NCI-H748 treated with DMSO at 0.1 percent for 48 hours (cell line): ENCODE measurements at places on chromosomes 3 and 15.

DNA sequence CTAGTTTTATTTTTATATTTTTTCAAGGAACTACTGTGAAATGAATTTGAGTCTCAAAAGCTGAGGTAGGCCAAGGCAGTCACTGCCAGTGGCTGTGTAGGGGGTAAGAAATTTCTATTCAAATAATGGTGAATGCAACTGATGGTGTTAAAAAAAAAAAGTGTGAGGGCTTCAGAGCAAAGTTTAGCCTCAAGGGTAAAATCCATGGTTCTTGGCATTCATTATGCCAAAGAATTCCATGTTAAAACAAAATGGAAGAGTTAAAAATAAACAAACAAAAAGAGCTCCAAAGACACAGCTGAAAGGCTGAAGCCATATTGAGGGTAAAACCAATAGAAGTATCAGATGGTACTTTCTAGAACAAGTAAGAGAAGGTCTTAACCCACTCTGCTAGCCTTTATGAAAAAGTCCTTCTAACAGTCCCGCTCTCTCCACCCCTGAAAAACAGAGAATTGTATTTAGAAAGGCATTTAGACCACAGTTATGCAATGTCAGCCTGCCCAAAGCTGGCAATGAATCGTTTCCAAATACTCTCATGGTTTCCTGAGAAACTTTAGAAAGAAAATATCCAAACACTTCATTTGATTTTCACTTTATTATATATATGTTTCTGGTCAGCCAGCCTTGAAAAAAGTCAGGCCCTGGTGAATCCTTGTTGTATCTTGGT, 158.4 kb upstream of the GMNC start:
- DNase-seq: no peak

GRCh38 chr3:120419797-120420196, 31.0 kb downstream of the FSTL1 start:
- DNase-seq: no peak

- DNase-seq: no peak
These were observed 3.3 kb upstream of the HES1 start for GRCh38 chr3:194132465-194133286.

GRCh38 chr3:95442766-95443165, 1371.6 kb upstream of the EPHA6 start:
- DNase-seq: no peak

DNA sequence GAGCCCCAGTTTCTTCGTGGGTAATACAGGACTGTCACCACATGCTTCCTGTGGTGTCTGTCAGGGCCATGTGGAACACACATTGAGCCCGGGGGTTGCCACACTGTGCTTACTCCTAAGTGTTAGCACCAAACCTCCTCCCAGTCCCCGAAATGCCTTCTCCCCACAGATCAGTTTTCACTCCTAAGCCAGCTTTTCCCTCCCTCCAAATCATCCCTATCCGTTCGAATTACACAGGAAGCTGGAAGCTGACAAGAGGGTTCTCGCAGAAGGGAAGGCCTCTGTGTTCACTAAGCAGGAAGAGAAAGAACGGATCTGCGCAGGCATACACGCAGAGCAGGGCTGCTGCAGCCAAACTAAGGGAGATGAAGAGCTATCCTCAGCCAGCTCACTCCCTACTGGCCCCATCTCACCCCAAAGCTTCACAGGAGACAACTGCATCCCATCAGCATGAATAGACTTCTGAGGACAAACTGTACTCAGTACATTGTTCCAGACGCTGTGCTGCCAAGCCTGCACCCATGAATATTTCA, 32.3 kb downstream of the XXYLT1 start:
- DNase-seq: no peak

- DNase-seq: no peak
These were observed 49.9 kb upstream of the FGD5 start for GRCh38 chr3:14768881-14769280.

DNA sequence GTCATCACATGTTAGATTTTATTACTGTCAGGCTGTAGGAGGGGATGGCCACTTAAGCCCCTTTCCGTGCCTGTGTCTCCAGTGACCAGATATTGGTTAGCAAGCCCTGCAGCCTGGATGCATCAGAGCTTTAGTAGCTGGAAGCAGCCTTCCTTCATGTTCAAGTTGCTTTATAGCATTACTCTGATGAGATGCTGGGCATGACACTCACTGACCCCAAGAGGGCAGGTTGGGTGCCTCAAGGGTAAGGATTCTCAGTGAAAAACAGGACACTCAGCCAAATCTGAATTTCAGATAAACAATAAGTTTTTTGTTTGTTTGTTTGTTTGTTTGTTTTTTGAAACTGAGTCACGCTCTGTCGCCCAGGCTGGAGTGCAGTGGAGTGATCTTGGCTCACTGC, 68.5 kb upstream of the PTX3 start:
- no peak for DNase-seq

DNA sequence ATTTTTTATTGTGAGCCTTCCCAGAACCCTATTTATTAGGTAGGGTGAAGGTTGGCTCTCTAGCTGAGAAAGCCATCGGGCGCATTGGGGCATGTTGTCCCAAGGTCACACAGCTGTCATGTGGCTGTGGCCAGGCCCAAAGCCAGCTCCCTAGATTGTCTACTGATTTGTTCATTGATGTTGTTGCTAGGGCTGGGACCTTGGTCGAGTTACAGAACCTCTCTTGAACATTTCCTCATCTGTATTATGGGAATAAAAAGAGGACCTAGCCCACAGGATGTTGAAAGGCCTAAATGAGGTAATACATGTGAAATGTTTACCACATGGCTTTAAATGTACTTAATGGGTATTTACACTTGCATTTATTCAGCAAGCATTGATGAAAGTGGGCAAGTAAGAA, 252.5 kb downstream of the SUCLG2 start:
- DNase-seq: no peak

DNA sequence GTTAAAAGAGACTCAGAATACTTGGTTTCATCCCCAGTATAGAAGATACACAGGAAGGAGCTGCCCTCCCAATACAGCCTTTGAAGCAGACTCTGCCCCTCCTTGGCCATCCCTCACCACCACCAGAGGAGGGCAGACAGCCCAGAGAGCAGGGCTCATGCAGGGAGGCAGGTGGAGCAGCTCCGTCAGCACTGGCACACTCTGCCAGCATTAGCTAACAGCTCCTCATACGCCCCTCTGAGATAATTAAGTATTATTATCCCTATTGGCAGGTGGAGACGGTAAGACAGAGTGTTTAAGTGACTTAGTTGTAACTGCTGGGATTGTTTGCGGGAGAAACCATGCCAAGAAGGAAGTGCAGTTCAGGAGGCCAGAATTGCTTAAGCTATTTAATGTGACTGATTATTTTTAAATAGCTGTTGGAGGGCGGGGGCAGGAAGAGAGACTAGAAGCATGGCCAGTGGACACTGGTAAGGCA, 434.0 kb downstream of the EPHB1 start:
- peak; percentile 96 for DNase-seq

- DNase-seq: no peak
These were observed 532.8 kb upstream of the TBL1XR1 start for GRCh38 chr3:177729956-177730681.

- DNase-seq: no peak
These were observed 9.8 kb downstream of the NR2C2 start for GRCh38 chr3:14957153-14957552.
